Aorta (tissue), 5 donors: ENCODE measurements at places on chromosomes 7 and 10.

DNA sequence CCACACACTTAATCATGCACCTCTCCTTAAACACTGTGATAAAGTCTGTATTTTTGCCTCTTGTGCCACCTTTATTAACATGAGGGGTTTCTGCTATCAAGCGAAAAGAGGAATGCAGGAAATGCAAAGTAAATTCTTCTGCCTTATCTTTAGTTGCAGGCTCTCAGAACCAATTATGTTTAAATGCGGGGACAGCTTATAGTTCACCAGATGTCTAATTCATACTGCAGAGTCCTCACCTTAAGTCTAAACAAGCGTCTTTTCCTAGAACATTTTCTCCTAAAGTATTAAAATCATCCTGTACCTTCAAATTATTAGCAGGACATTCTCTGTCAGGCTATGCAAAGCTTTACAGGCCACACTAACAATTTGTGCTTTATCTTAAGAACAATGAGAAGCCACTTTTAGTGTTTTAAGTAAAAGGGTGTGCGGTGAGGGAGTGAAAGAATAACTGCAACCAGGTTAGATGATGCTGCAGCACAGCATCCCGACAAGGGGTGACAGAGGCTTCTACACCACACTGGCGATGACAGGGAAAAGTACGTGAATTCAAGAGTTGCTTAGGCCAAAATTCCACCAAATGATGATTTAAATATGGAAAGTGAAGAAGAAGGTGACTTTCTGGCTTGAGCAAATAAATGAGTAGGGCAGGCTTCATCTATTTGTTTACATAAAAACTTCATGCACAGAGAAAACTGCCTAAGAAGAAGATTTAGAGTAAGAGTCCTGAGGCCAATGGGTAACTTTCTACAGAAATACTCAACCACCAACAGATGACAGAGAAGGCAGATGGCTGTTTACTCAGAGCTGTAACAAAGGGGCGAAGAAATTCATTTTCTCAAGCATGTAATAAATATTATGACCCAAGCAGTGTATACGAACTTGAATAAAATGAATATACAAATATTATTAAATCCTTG lies 36.0 kb downstream of the EZH2 start:
- no peak for DNase-seq

- no peak for DNase-seq
Measured at GRCh38 chr7:28225576-28225975, 45.0 kb upstream of the JAZF1 start.

- no peak for DNase-seq
Measured at GRCh38 chr7:124550036-124550435, 215.6 kb downstream of the GPR37 start.

DNA sequence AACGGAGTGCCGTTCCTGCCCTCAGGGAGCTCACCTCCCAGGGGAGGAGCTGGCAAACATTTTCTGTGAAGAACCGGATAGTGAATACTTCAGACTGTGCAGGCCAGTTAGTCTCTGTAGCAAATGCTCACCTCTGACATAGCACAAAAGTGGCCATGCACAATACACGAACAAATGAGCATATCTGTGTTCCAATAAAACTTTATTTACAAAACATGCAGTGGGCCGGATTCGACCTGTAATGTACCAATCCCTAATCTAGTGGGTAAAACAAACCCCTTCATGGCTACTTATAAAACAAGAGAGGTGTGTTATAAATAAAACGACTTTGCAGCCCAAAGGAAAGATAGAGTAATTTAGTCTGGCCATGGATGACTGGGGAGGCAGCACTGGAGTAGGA lies 48.7 kb downstream of the KCNMA1 start:
- DNase-seq: peak; percentile 8

DNA sequence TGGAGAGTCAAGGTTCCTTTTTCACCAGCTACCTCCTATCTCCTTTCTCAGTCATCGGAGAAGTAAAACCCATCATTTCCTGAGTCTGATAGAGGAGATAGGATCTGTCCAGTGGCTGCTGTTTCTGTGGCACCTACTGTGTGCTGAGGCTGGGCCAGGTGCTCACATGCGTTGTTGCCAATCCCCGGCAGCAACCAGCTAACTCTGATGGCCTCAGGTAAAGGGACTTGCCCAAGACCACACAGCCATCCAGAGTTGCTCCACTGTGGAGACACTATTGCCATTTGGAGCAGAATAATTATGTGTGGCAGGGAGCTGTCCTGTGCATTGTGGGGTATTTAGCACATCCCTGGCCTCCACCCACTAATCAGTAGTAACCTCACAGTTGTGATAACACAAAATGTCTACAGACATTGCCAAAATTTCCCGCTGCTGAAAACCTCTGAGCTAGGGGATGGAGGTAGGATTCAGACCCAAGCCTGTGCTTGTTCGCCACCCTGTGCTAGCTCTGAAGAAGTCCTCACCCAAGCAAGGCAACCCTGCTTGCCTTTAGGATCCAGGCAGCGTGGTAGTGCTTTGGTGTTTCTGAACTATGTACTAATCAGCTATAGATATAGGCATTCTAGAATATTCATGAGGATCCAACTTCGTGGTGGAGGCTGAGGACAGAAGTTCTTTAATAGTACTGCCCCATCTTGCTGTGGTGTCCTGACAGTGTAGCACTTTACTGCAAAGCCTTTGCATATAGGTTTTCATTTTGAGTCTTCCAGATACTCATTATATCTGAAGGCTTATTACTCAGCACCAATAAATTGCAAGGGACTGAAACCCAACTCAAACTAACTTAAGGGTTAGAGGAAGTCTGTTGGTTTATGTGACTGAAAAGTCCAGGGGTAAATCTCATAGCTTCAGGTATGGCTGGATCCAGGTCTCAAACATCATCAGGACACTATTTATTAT lies 164.6 kb downstream of the GRK5 start:
- peak; percentile 32 for DNase-seq

DNA sequence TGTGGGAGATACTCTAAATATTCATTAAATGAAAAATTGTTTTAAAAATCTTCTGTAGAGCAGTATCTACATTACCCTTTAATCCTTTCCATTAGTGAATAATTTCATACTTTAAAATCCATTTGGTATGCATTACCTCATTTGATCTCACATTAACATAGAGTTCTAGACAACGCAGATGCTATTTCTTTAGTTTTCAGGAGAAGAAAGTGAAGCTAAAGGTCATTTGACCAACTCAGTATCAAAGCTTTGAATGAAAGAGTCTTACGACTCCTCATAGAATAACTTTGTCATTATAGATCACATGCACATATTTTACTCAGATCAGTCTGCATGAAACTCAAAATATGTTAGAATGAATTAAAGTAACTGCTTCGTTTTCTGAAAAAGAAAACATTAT lies 460.2 kb downstream of the DNAJB9 start:
- no peak for DNase-seq

GRCh38 chr7:78684201-78684600 lies 769.3 kb downstream of the MAGI2 start:
- DNase-seq: no peak

- no peak for DNase-seq
Measured at GRCh38 chr10:45091968-45092367, 91.2 kb downstream of the ZNF22 start.

DNA sequence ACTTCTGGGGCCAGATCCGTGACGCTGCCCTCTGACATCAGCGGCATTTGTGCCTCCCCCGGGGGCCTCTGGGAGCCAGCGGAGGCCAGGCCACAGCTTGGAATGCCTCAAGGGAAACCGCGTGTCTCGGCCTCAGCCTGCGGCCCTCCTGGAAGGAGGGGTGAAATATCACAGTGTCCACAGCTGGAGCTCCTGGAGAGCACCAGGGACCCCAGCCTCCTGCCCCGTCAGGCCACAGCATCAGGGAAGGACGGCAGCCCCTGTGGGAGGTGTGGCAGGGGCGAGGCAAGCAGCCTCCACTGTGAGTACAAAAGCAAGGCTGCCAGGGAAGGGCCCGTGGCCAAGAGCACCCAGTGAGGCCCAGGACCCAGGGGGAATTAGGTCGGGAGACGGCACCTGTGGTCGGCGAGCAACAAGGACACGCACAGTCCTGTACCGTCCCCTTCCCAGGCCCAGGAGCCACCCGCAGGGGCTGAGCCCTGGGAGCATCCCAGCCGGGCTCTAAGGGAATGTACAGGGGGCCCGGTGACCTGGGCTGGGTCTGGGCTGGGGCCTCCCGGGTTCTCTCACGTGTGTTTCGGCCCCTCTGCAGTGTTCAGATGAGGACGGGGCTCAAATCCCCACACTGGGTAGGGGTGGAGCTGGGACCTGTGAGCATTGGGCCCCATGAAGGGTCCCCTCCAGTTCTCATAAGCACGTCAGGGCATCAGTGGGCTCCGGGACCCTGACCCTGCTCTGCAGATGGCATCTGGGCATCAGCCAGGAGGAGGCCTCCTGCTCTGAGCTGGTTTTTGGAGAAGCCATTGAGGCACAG lies 18.7 kb upstream of the KNDC1 start:
- DNase-seq: peak; percentile 63

DNA sequence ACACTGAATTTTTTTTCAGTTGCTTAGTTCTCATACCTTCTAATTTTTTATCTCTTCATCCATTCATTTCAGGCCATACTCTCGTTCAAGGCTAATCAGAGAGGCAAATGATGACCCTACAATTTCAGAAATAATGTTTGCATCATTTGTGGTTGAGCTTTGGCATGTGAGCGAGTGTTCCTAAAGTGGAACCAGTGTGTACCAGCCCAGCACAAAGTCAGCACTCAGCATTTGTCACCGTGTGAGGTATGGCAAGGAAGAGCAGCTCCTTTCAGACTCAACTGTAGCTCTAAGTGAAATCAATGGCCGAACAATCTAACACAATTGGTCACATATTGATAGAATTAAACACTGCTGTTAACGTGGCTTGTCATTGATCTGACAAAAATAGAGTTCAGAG lies 154.6 kb downstream of the POU6F2 start:
- DNase-seq: no peak

DNA sequence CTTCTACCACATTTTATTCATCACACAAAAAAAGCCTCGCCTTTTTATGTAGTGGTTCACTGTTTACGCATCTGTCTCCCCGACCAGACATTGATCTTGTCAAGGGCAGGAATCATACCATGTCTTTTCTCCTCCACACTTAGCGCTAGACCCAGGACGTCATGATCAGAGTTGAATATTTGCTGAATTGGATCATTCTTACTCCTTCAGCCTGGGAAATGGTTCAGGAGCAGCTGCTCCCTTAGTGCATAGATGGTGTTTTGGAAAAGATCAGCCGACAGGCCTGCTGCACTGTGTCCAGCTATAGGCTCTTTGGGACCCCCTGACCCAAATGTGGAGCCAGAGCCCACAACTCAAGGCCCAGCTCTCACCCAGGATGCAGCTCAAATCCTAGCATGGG lies 249.1 kb upstream of the TMEM72 start:
- DNase-seq: no peak

GRCh38 chr7:33448035-33448434 lies 318.7 kb downstream of the BBS9 start:
- DNase-seq: no peak

GRCh38 chr7:72003236-72003635 lies 408.9 kb downstream of the CALN1 start:
- DNase-seq: no peak

- DNase-seq: peak; percentile 87
Measured at GRCh38 chr7:143884969-143885559, 16.9 kb downstream of the TCAF1 start.

GRCh38 chr7:123472327-123472726 lies 62.1 kb downstream of the IQUB start:
- no peak for DNase-seq
